IPS-NIHi11 (cell line): ENCODE measurements at places on chromosomes 7 and 10.

DNA sequence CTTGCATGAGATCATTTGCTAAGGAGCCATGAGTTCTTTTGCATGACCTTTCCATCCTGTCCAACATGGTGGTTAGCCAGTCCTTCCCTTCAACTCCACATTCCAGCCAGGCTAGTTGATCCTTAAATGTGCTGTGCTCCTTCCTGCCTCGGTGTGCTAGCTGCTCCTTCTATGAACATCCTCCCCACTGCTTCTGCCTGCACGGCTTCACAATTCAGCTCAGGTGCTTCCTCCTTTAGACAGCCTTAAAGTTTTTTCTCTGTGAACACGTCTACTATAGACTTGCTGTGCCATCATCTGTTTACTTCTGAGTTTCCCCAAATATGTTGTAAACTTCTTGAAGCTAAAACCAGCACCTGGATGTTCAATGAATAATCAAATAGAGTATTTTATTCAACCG lies 95.5 kb downstream of the OTUD1 start:
- DNase-seq: no peak

GRCh38 chr10:78402591-78402990 lies 368.9 kb downstream of the RPS24 start:
- DNase-seq: no peak

DNA sequence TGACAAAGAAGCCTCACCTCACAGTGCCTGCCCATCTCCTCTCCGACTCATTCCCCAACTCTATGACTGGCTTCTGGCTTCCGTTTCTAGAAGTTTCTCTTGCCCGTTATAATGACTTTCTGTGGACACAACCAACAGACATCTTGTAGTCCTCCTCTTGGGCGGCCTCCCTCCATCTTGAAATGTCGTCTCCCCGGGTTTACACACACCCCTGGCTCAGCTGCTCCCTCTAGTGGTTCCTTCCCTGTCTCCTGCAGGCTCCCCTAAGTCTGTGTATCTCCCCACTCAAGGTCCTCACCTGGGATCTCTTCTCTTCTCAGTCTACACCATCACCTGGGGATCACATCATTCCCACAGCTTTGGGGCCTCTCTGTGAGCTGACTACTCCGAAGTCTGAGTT lies 123.4 kb upstream of the NEBL start:
- peak; percentile 58 for DNase-seq

DNA sequence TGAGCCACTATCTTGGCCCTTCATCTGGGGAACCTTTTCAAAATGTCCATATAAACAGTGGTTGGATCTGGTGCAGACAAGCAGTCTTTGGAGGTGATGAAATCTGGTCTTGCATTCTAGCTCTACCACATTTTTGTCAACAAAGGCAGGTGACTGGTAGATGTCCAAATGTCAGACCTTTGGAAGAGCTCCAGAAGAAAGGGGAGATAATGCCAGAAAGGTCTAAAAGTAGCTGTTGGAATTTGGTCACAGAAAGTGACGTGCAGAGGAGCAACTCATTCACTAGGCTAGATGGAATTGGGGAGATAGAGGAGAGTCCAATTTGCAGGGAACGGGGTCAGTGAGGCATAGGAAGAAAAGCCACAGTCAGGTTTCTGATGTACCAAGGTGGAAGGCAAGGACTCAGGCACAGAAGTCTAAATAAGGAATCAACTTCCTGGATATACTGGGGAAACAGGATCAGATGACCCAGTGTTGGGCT lies 36.4 kb upstream of the WAC start:
- peak; percentile 39 for DNase-seq

- no peak for DNase-seq
Measured at GRCh38 chr7:74164985-74165456, 9.1 kb upstream of the EIF4H start.

DNA sequence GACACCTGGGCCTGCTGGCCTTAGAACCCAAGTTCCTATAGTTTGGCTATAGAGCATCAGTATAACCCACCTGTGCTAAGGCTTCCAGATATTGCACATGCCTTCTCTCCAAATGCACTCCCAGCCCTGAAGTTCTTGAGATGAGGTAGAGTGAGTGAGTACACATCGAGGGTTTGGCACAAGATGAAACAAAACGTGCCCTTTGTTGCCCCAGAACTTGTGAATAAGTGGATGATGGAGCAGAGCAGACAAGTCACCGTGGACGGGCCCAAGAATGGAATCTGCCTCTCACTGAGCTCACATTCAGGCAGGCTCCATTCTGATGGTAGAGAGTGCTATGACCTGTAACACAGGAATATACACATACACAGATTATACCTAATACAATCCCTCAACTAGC lies 73.0 kb upstream of the STK17A start:
- DNase-seq: no peak

- DNase-seq: no peak
Measured at GRCh38 chr10:70055550-70055949, 2.9 kb downstream of the MACROH2A2 start.

GRCh38 chr7:28408105-28408959 lies 4.0 kb upstream of the CREB5 start:
- peak; percentile 66 for DNase-seq

GRCh38 chr7:78828317-78828716 lies 625.1 kb downstream of the MAGI2 start:
- no peak for DNase-seq

DNA sequence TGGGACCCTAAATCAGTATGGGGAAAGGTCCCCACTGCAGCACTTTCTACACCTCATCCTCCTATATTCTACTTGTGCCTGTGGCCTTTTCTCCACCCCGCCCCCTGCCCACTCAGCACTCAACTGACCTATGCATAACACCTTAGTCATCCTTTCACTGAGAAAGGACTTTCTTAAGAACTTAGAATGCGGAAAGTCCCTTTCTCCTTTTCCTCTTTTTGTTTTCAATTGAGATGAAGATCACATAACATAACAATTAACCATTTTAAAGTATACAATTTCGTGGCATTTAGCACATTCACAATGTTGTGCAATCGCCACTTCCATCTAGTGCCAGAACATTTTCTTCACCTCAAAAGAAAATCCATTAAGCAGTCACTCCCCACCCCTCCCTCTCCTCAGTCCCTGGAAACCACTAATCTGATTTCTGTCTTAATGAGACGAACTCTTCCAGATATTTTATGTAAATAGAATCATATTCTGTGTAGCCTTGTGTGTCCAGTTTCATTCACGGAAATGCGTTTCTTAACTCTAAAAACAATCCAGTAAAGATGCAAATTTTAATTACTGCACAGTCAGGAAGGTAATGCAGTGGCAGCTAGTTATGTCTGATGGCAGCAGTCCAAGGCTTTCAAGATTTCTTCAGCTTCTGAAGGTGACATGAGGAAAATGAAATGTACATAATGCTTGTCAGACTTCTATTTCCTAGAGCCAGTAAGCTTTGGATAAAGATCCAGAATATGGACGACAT lies 41.7 kb downstream of the FAS start:
- peak; percentile 10 for DNase-seq

- DNase-seq: peak; percentile 27
Measured at GRCh38 chr7:94580601-94581000, 71.0 kb downstream of the CASD1 start.

- DNase-seq: peak; percentile 61
Measured at GRCh38 chr10:77613476-77614130, 24.0 kb downstream of the KCNMA1 start.

GRCh38 chr10:37495415-37495814 lies 362.0 kb downstream of the ZNF248 start:
- DNase-seq: no peak

DNA sequence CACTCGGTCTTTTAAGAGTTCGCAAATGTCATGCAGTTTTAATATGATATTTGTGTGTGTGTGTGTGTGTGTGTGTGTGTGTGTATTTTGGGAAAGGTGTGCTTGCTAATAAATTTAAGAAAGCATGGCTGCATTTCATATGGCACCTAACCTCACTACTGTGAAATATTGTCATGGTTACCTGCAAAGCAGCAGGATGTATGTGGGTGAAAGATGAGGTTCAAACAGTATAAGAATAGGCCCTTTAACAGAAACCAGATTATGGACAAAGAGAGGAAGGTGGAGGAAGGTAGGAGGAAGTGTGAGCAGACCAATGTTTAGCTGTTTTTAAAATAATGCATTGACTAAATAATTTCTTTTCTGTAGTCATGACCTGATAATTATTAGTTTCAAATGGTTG lies 73.5 kb upstream of the CACNA2D1 start:
- no peak for DNase-seq

GRCh38 chr7:143494622-143495021 lies 16.9 kb downstream of the TAS2R41 start:
- DNase-seq: no peak

DNA sequence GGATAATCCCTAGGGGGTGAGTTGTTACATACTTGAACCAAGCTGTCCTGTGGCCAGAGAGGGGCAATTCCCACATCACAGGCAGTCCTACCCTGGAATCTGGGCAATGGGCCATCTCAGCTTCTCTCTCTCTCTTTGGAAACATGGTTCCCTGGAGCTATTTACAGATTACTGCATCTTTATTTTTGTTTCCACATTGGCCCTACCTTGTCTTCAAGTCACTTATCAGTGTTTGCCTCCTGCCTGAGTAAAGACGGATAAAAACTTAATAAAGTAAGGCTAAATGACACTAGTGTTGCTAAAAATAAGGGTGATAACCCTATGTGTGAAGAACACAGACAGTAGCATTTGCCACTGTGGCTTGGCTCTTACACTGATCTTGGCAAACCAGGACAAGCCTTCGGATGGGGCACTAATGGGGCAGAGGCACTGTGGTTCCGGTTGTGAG lies 228.2 kb downstream of the GFRA1 start:
- DNase-seq: no peak

GRCh38 chr7:38628630-38629385 lies 2.4 kb downstream of the AMPH start:
- DNase-seq: no peak

DNA sequence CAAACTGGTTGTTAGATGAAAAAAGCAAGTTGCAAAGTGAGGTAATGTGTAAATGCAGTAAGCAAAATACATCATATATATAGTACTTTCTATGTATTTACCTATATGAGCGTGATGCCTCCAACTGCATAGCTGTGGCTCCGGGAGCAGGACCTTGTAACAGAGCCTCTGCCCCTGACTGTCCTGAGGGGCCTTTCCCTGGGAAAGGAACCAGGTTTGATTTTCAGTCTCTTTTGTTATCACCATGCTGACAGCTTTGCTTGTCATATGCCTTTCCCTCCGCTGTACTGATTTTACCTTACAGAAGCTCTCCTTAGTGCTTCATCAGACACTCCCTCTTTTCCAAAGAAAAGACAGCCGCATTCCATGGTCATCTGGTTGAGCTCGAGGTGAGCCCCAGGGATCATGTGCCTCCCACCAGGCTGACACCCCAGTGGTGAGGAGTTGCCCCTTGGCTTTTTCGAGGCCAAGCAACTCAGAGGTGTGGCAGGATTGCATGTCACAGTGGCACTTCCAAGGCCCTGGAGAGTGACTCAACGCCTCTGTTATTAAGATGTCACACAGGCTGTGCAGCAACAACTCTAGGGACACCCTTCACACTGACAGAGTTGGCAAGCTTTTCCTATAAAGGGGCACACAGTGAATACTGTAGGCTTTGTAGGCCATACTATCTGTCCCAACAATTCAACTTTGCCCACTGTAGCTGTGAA lies 78.9 kb downstream of the ALOX5 start:
- DNase-seq: no peak

- peak; percentile 51 for DNase-seq
Measured at GRCh38 chr7:129160161-129160905, 15.8 kb downstream of the TSPAN33 start.

- DNase-seq: no peak
Measured at GRCh38 chr7:92404170-92404614, 43.1 kb upstream of the GATAD1 start.

DNA sequence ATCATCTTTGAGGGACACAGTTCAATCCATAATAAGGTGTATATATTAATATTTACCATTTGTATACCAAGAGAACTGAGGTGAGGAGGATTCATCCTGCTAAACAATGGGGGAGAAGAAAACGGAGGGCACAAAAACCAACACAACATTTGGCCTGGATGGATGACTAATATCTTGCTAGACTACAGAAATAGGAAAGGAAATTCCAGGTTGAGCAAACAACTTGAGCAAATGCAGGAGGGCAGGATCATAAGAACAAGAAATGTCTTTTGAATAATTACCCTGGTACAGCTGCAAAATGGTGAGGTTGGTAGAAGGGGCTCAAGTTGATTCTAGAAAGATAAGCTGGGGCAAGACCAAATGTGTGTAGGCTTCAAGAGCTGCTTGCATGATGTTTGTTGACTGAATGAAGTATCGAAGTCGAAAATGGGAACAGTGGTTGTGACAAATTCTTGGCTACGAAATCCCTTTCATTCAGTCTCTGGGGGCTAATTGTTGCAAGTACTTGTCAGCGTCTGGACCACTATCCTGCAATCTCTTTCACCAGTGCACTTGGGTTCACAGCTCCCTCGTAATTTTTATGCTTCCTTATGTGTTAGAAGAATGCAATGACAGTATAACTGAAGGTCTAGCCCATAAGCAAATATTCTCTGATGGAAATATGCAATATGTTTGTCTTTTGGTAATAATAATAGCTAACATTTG lies 176.2 kb downstream of the PTEN start:
- DNase-seq: no peak

DNA sequence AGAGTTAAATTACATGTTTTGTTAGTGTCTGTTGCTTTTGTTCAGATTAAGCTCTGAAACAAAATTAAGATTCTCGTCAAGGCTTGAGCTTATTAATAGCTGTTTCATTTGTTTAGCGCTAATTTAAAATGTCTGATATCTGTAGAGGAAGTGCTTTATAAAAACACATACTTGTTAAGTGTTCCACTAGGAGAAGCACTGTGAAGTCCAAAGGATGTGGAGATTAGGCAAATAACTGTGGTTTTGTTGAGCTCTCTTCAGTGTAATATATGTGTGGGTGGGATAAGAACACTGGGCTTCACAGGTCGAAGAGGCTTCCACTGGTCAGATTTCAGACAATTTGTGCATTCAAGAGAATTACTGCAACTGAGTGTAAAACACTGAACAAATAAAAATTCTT lies 242.0 kb downstream of the AUTS2 start:
- DNase-seq: no peak

- DNase-seq: no peak
Measured at GRCh38 chr7:36563706-36564327, 160.5 kb downstream of the AOAH start.

DNA sequence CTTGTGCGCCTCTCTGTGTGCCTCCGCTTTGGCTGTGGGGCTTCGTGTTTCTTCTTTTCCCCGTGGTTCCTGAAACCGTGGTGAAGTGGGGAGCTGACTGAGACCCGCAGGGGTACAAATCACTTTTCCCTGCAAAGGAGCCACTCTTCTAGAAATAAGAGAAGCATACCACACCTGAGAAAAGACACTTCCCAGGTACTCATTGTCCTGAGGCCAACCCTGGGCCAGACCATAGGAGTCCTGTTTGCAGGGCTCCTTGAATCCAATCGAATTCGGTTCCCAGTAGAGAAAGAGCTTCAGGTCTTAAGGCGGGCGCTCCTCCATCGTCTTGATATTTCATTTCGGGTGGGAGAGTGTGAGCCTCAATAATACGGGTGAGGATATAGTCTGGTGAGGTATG lies 32.4 kb upstream of the ZNF273 start:
- DNase-seq: peak; percentile 2

DNA sequence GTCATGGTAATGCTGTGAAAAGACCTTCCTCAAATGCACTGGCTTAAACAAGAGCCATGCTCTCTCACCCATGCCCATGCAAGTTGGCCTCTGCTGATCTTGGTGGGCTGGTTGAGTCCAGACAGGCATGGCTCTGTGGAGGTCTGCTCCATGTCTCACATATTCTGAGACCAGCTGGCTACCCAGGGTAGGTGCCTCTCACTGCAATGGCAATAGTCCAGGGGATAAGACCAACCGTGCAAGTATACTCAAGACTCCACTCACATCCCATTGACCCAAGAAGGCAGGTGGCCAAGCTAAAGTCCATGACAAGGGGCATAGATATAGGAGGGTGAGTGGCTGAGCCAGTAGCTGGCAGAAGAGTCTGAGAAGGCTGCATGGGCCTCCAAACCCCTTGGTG lies 14.2 kb upstream of the EBF3 start:
- DNase-seq: no peak
